ENCODE measurements at places on chromosomes 12 and 14.

GRCh38 chr14:23938823-23939222 lies 14.7 kb upstream of the DHRS4 start:
- no peak for DNase-seq

DNA sequence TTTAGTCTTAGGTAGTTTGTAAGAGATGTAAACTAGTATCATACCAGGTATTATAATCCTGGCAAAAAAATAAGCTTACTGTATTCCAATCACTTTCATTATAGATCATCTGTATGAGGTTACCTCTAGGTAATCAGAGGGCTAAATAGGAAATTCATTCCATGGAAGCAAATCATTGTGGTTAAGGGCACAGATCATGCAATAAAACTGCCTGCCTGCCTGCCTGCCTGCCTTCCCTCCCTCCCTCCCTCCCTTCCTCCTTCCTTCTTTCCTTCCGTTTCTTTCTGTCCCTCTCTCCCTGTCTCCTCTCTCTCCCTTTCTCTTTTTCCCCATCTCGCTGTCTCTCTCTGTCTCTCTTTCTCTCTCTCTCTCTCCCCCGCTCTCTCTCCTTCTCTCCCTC lies 3.2 kb upstream of the CLEC9A start:
- DNase-seq: peak; percentile 45

DNA sequence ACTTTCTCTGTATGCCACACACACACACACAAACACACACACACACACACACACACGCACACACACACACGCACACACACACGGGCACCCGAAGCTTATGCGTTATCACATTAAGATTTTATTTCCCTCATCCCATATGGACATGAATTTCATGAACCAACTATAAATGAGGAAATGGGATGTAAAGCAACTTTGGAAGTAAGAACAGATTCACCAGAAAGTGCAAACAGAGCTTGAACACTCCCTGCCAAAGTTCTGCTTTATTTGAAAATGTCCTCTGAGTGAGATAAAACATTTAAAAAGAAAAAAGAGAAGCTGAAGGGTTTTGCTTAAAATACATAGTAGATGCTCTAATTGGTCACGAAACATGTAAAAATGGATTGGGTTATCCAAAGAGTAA lies 90.4 kb upstream of the OTX2 start:
- no peak for DNase-seq

GRCh38 chr12:73935817-73936216 lies 601.8 kb upstream of the ATXN7L3B start:
- DNase-seq: no peak

GRCh38 chr14:34665785-34666435 lies 36.0 kb upstream of the SNX6 start:
- DNase-seq: peak; percentile 31

DNA sequence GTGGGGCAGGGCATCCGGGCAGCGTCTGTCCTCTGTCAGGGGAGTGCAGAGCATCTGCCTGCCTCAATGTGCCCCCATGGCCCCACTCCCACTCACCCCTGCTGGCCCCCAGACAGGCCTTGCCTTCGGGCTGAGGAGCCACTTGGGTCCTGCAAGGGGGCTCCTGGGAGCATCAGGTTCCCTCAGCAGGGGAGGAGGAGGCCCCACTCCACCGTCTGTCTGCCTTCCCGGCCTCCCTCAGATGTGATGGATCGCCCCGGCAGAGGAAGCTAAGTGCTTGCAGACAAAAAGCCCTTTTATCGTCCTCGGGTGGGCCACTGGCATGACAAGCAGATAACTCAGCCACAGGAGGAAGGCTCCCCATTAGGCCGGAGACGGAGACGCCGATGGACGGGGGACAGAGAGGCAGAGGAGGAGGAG lies 35.1 kb downstream of the NCOR2 start:
- no peak for DNase-seq

Data from HL-60 (cell line).